ENCODE measurements at places on chromosomes 1 and 21. TPM values are rescaled to one million over a fixed set of nuclear protein-coding genes. Genes with fewer than 3 reads are reported as not detected.

S100A5 gene
- not detected for total RNA-seq

SELL gene
- not detected for total RNA-seq

TBX15 gene
- not detected for total RNA-seq

GNAT2 gene
- not detected for total RNA-seq

CLCA4 gene
- total RNA-seq, result not detected

CFAP141 gene
- not detected for total RNA-seq

KDF1 gene
- total RNA-seq, result 21.6 TPM

EXTL1 gene
- not detected for total RNA-seq

KCNE1 gene
- 2.2 TPM for total RNA-seq

HMCN1 gene
- total RNA-seq, result 0.89 TPM

GCSAML gene
- not detected for total RNA-seq

CNR2 gene
- 0.18 TPM for total RNA-seq

TEKT2 gene
- not detected for total RNA-seq

TSTD1 gene
- not detected for total RNA-seq

RGS18 gene
- total RNA-seq, result 3.6 TPM

S100B gene
- total RNA-seq, result 5.4 TPM

GPR52 gene
- not detected for total RNA-seq

Measured in stomach (tissue), 19 donors.